ENCODE measurements at places on chromosomes 7 and 10.
A peak's percentile ranks its signal among the peaks of the same experiment; 100 is the strongest.

GRCh38 chr7:139523968-139524815 lies 707 bp downstream of the CLEC2L start:
- no peak for DNase-seq

DNA sequence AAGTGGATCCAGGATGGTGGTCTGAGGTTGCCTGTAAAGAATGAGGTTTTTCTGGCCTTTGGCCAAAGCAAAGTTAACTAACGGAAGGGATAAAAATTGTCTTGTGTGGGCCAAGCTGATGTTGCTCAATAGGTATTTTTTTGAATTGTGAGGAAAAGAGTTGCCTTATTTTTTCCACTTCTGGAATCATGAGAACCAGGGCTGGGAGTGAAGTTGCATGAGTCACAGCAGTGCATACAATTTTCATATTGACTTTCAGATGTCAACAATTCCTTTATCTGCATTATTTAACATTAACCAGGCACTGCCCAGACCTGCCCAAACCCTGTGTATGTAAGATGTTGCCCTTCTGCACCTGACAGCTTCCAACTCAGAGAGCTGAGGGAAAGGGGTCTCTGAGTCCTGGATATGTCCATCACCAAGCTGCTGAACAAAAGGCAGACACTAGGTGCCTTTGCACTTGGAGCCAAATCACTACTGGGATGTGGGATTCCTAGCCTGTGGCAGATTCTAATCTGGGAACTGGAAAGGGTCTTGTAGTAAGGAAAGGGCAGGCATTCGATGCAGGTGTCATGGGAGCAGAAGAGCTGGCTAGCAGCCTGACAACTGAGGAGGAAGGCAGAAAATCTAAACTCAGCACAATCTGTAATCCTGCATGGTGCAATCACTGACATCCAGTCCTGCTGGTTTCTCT lies 52.3 kb upstream of the SLC35B4 start:
- DNase-seq, result no peak

GRCh38 chr10:84156768-84157167 lies 16.8 kb upstream of the GPR15LG start:
- no peak for DNase-seq

- DNase-seq, result no peak
These were observed 1.2 kb downstream of the SCIN start for GRCh38 chr7:12571691-12572090.

DNA sequence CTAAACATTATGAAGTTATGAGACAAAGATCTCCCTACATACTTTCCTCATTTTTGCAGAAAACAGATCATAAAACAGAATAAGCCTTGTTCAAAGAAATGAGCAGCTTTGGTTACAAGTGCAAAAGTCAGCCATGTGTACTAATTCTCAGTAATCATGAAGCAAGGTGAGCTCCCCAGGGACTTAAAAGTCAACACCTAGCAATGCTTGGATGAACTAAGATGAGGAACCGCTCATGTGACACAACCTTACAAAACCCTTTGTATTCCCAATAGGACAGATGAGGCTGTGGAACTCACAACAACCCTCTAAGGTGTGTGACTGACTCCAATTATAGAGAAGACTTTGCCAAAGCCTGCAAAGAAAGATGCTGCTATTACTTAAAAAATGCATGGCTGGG lies 154.5 kb downstream of the SLC25A13 start:
- no peak for DNase-seq

DNA sequence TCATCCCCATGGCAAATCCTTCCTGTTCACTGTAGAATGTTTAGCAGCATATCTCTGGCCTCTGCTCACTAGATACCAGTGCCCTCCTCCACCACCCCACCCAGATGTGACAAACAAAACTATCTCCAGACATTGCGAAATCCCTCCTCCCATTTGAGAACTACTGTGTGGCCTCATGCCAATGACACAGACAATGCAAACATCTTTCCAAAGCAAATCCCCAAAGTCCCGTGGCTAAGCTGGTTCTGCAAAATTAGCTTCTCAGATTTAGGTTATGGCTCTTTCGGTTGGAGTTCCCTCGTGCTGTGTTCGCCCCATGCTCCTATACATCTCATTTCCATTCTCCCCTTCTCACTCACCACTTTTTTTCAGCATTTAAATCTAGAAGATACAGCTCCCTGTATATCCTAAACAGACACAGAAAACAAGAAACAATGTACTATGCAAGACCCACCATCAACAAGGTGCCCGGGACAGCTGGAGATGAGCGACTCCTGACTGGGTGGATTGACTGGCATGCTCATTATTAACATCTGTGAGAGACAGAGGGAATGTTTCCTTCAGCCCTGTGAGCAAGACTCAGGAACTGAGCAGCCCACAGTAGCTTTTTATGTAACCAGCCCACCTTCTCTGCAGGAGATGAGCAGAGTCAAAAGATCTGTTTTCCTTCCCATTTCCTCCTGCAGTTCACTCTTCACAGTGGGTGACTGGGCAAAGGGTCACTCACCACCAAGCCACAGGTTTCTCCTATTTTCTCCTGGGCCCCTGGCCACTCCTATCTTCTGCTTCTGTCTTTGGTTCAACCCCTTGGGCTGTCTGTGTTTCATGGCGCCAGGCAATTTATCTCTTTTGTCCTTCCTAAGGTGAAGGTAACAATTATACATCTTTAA lies 225.7 kb upstream of the AOAH start:
- DNase-seq, result peak; percentile 71

GRCh38 chr7:71548746-71549145 lies 416.8 kb downstream of the GALNT17 start:
- no peak for DNase-seq

GRCh38 chr10:14592026-14592425 lies 182.7 kb downstream of the FAM107B start:
- DNase-seq, result no peak

- no peak for DNase-seq
These were observed 101.1 kb downstream of the ELAPOR2 start for GRCh38 chr7:86958380-86958779.

DNA sequence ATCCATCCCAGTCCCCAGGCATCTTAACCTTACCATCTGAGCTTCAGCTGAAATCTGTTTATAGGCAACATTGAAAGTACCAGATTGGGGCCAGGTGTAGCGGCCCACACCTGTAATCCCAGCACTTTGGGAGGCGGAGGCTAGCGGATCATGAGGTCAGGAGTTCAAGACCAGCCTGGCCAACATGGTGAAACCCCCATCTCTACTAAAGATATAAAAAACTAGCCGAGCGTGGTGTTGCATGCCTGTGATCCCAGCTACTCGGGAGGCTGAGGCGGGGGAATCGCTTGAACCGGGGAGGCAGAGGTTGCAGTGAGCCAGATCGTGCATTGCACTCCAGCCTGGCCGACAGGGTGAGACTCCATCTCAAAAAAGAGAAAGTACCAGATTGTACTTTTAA lies 39.0 kb downstream of the CRCP start:
- no peak for DNase-seq

GRCh38 chr7:39421661-39422060 lies 144.5 kb upstream of the YAE1 start:
- no peak for DNase-seq

- no peak for DNase-seq
These were observed 104.3 kb downstream of the TRIM24 start for GRCh38 chr7:138564365-138564764.

GRCh38 chr7:36969376-36969775 lies 245.1 kb upstream of the AOAH start:
- DNase-seq, result no peak

DNA sequence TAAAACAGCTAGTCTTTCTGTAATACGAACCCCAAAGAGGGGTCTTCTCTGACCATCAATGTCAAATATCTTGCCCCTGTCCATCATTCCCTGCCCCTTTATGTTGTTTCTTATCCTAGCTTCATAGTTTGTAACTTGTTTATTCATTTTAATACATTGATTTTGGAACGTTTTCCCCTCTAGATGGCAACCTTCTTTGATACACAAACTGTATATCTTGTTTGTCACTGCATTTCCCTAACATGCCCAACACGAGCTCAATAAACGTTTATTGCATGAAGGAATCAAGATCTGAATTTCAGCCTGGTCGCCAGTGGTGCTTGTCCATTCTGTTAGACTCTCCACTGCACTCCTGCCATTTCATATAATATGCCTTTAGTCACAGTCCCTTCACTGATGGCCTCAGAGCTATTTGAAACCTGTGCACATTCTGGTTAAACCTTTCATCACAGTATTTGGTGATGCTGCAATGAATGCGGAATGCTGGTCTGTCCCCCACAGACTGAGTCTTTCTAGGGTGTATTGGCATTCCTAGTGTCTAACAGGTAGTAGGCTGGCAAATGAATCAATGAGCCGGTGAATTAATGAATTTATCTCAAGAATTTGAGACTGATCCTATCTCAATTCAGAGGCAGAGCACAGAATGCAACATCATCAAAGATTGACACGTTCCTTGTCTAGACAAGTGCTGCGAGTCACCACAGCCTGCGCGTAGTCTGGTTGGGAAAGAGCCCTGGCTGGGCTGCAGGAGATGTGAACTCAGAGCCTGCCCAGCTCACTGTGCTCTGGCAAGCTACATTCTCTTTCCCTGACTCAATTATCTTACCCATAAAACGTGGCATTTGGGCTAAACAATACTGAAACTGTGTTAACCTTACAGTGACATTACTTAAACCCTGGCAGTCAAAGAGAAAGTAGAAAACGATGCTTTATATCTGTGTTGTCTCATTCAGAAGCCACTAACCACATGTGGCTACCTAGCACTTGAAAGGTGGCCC lies 55.2 kb upstream of the FRMD4A start:
- no peak for DNase-seq

GRCh38 chr10:130250127-130250526 lies 113.9 kb downstream of the GLRX3 start:
- DNase-seq, result no peak

- no peak for DNase-seq
These were observed 24.1 kb upstream of the ZNRF2 start for GRCh38 chr7:30260246-30260768.

GRCh38 chr7:101882595-101883564 lies 65.5 kb downstream of the CUX1 start:
- DNase-seq, result peak; percentile 76

DNA sequence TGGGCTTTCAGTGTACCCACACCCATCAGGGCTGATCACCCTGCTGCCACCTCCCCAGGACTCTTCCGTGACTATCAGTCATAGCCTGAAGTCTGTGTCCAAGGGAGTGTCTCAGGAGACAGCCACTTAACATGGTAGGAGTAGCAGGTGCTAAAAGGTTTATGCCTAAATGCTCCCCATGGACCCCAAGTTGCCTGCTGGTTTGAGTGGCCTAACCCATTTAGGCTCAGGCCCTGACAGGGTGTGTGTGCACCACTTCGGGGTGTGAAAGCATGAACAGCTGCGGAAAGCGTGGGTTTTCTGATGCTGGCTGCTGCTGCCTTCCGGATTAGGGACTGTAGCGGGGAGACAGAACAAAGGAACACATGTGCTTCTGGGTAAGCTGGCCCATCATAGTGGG lies 93.2 kb upstream of the SAMD8 start:
- DNase-seq, result no peak

DNA sequence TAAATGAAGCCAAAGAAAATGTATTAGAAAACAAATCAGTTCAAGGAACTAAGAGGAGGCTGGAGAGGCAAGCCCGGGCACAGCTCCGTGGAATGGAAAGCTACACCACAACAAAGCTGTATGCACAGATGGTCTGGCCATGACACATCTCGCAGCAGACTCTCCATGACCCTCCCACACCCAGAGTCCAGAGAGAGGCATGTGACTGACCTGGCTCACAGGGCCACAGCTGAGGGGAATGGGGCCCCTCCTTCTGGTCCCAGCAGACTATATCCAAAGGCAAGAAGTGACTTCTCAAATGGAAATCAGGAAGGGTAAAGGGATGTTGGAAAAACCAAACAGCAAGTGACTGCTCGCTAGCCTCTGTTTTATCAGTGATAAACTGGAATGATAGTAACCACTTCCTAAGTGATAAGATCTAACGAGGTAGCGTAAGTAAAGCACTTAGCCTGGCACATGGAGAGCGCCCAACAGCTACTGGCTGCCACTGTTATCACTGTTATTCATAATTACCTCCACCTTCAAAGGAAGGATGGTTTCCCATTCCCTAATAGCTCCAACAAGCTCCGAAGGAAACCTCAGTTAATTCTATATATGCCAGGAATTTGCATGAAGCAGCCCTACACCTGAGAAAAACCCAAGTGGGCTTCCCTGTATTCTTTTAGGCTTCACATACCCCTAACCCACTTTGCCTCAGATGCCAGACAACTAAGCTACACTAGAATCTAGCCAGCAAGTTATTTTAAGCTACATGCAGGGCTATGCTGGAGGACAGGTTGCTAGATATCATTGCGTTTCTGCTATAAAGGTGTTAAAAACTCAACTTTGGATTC lies 8.4 kb downstream of the OSBPL3 start:
- peak; percentile 56 for DNase-seq

DNA sequence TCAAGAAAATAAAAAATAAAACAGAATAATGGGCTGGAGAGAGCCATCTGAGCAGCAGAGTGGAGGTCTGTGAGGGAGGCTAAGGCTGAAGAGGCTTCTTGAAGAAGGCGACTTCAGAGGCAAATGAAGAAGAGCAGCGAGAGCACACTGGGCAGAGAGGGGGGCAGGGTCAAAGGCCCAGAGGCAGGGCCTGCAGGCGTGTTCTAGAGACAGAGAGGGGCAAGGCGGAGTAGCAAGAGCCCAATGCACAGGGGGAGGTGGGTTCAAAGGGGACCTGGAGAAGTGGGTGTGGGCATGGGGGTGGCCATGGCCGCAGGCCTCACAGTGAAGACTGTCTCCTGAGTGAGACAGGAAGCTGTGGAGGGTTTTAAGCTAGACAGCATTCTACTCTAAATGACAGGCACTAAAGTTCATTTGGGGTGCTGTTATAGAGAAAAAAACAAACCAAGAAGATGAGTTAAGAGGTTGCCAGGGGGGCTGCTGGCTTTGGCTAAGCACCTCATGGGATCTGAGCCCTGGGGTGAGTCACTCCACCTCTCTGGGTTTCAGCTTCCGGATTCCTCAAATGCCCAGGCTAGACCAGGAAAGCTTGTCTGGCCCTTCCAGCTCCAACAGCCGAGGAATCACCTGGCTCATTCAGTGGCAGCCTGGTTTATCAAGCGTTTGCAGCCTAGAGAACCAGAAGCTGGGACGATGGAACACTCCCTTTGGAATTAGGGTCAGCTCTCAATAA lies 81.7 kb downstream of the DLG5 start:
- no peak for DNase-seq

DNA sequence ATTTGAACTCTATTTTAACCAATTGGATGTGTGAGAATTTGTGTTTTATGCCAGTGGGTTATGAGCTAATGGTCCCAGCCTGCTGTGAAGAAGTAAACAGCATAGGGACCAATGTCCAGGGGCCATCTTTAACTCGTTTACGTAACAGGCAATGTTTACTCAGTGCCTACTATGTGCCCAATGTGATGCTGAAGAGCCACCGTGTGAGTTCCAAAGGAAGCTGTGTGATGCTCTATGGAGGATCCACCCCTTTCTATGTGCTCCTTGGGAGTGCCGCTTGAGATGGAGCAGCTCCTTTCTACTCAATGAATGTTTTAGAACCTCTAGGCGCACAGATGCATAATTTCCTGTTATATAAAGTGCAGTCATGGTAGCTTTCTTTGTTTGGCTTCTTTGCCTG lies 21.3 kb downstream of the DYNC1I1 start:
- DNase-seq, result no peak

DNA sequence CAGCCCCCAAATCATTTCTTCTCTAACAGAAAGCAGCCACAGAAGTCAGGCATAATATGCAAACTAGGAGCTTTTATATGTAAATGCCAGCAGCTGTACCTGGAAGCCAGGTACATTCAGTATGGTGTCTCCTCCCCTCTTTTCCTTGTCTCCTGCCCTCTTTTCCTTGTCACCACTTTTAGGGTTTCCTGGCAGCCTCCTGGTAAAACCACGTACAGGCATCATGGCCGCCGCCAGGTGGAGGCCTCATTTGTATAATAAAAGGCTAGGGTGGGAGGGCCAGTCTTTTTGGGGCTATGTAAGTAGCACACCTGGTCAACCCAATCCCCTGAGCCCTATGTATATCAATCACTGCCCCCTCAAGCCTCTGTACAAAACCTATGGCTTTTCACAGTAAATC lies 28.7 kb downstream of the PDZD8 start:
- DNase-seq, result no peak
